ENCODE measurements at places on chromosomes 2 and 18.

DNA sequence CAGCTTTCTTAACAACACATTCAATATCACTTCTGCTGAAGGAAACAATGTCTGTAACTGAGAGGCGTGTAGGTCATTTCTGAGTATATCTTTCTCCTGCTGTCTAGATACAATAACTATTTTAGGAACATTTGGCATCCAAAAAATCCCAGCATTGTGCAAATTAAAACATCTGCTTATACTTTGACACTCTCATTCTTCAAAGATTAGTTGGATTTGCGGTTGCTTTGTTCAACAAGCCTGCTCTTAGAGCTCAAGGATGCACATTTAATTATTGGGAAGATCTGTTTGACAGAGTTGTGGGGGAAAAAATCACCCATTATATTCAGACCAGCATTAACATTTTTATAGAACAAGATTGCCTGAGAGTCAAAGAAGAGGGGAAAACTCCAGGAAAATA, 449.5 kb upstream of the HNRNPA3 start:
- DNase-seq = no peak

GRCh38 chr2:188767176-188767575, 207.0 kb upstream of the COL3A1 start:
- DNase-seq = no peak

DNA sequence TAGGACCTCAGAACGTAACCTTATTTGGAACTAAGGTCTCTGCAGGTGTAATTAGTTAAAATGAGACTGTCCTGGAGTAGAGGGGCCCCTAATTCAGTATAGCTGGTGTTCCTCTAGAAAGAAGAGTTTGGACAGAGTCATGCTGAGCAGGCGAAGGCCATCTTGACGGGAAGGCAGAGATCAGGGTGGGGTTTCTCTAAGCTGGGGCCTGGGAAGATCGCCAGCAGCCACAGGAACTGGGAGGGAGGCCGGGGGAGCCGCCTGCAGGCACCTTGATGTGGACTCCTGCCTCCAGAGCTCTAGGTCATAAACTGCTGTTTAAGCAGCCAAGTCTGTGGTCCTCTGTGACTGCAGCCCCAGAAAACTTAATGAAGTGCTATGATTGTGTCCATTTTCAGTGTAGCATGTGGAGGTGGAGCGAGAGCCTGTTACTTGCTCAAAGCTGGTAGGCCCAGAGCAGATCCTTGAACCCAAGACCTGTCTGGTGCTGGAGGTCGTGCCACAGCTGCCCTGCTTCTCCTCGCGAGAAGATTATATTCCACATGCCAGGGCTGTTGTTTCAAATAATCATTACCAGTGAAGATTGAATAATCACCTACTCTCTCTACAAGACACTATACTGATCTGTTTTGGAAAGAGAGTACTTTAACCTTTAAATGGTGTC, 105.7 kb downstream of the TPO start:
- no peak for DNase-seq

GRCh38 chr18:23532848-23533247, 29.5 kb downstream of the RMC1 start:
- DNase-seq = no peak

GRCh38 chr2:96108541-96109360, 7.6 kb downstream of the ADRA2B start:
- no peak for DNase-seq

- no peak for DNase-seq
Measured at GRCh38 chr2:202494300-202495229, 118.4 kb downstream of the BMPR2 start.

- no peak for DNase-seq
Measured at GRCh38 chr2:47300609-47301276, 102.2 kb upstream of the MSH2 start.

DNA sequence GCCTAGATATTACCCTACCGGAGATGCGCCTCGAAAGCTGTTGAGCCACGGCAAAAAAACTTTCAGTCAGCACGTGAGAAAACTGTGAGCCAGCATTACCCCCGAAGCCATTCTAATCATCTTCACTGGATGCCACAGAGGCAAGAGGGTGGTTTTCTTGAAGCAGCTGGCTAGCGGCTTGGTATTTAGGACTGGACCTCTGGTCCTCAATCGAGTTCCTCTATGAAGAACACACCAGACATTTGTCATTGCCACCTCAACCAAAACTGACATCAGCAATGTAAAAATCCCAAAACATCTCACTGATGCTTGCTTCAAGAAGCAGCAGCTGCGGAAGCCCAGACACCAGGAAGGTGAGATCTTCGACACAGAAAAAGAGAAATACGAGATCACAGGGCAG, 52.8 kb upstream of the SLC66A3 start:
- no peak for DNase-seq

Measured in stimulated activated CD4-positive, alpha-beta T cell treated with anti-CD3 and anti-CD28 coated beads, Interleukin-1b, Interleukin-23, amount 100 ng/mL, for 1 hour (primary cell).